ENCODE measurements at places on chromosomes 4 and X.
A peak's percentile ranks its signal among the peaks of the same experiment; 100 is the strongest.

DNA sequence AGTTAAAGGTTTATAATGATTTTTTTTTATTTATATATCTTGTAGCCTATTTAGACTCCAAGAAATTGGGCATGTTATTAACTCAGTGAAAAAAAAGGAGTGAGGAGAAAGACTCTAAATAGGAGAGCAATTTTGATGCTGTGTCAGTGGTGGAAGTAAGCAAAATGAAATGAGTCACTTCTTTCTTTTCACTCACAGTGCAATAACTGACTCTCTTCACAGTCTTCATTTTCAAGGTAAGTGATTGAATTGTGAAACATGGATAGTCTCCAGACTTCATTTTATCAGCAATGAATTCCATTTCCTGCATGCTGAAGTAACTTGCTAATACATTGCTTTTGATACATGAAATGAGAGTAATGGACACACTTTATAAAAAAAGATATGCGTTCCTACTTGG, 2271.5 kb downstream of the PCDH7 start:
- no peak for DNase-seq

DNA sequence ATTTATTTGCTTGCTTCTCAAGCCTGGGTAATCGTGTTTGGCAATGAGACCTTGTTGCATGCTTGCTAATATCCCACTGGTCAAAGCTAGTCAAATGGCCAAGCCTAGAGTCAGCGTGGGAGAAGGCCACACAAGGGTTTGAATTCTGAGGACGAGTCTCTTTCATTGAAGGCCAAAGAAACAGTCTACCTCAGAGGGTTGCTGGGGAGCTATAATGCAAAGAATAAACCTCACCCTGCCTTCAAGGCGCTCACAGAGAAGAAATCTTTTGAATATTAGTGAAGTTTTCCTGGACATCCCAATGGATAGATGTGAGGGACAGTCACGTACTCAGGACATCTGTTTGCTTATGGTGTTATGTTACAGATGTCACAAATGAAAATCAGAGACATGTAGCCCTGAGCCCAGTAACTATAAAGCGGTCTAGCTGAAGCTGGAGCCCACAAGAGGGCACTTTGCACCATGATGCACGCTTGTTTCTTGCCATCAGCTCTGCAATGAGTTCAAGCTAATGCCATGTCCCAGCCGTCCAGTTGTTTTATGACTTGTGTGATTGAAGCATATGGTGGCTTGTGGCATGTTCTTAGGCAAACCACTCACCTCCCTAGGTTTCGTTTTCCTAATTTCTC, 1.1 kb upstream of the TLR3 start:
- peak; percentile 18 for DNase-seq

DNA sequence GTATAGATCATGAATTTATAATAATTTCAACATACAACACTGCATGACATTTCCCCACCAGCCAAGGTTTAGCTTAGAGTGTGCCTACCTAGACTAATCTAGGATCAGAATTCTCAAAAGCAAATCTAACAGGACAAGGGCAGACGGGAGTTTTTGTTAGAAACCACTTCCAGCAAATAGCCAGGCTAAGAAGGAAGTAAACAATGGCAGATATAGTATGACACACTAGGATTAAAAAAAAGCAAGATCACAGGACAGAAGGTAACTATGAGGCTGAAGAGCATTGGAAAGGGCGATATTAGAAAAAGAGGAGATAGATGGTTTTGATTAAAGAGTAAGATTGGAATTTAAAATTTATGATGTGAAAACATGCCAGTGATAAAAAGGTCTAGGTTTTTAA, 124.8 kb downstream of the LRBA start:
- no peak for DNase-seq

- no peak for DNase-seq
Measured at GRCh38 chrX:107766470-107767150, 9.0 kb downstream of the TSC22D3 start.

DNA sequence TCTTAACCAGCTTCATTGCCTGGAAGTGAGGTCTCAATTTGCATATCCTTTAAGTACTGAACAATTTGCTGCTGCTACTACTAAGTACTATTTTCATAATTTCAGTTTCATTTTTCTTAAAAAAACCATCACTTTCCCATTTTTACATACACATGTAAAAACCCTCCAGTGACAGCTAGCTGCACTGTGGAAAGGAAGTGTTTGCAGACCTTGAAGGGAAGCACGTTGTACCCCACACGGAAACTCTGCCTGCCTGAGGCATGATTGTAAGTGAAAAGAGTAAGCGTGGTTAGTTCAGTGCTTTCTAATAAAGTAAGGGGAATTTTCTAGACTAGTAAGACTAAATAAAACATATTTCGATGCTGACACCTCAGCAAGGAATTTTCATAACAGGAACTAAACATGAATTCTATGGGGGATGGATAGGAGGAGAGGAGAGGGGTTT, 103.6 kb downstream of the RAPGEF2 start:
- peak; percentile 54 for DNase-seq

DNA sequence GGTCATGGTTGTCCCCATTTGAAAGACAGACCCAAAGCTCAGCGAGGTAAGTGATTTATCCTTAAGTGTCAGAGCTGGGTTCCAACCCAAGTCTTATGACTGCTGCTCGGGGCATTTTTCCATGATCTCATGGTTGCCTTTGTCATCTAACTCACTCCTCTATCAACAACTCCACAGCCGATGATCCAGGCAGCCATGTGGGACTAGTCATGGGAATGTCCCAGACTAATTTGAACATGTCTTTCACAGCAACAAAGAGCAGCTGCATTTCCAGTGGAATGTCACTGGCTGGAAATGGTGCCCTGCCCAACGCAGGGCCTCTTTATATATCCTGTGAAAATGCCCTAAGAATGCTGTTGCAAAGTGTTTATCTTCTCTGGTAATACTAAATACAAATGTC, 284.8 kb upstream of the PPARGC1A start:
- DNase-seq: no peak

DNA sequence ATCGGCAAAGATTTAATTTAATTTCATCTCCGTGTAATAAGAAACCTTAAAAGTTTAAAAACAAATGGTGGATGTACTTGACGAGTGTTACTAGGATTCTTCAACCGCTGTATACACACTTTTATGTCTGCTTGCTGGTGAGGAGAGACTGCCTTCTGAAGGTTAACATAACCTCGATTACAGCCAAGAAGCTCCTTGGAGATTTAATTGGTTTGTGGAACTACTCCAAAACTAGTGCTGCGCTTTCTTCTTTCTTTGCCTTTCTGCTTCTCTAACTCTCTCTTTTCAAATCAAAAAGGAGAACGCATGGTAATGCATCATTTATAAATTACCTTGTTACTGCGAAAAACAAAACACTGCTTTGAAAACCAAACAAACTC, 109.0 kb downstream of the ANTXR2 start:
- DNase-seq: no peak

DNA sequence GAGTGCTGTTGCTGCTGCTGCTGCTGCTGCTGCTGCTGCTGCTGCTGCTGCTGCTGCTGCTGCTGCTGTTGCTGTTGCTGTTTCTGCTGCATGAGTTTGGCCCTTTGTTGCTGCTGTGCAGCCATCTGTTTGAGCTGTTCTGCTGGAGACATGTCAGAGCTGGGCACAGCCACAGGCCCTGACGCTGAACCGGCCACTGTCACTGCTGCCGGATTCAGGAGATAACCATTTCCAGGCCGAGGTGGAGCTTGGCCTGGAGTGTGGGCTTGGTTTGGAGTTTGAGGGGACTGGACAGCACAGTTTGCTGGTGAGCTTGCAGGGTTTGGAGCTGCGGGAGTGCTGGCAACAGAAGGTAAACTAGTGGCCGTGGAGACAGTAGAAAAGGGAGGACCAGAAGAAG, 224.3 kb downstream of the MGST2 start:
- no peak for DNase-seq

DNA sequence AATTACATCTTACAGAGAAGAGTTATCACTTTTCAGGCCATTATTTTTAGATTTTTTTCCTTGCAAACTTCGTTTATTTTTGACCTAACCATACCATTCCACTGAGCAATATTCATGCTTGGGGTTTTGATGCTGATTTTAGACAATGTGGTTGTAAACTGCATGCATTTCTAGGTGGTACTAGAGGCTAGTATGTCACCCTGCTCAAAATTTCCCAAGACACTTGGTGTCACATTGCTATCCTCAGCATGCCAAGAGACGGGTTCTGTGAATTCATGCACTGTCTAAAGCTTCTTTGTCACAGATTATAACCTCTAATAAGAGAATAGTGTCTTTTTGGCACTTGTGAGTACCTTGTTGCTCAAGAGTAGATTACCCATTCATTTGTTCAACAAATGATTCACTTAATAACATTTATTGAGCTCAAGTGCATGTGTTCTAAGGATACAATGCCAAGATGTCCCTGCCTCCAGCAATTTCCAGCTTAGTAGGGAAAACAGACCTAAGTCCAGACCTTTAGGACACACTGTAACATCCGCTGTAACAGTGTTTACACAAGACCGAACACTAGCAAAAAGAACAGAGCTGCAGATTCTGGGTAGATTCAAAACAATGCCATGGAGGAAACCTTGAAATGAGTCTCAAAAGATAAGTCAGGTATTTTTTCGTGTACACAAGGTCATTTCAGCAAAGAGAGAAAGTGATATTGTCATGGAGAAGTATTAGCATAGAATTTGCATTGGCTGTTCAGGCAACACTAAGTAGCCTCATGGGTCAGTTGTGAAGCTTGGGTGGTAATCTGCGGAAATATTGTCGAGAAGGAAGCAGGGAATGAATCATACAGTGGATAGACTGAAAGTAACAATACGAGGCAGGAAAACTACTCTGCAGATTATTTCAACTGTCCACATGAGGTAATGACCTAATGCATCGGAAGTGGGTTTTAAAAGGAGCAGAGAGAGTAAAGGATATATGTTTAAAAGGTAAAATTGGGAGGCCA, 515.1 kb upstream of the ZFP42 start:
- no peak for DNase-seq

DNA sequence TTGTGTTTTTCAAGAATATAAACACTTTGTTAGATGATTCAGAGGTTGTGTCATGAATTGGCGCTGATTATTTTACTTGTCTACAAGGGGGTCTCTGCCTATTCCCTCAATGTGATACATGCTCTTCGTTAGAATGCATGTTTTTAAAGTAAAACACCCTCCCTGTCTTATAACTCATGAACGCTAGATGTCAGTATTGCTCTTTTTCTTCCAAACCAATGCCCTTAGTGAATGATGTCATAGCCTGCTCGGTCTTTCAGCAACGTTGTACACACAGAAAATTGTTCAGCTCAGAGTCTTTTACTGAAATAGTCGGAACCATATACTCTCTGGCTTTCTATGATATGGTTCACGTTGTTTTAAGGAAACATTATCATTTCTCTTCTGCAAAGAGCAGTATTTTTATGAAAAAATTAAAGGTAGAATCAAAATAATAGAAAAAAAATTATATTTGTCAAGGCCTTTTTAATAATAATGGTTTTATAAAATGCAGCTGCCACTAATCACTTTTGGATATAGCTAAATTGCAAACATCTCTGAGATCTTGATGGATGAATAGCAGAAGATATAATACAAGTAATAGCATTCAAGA, 292.9 kb downstream of the TLL1 start:
- no peak for DNase-seq

- DNase-seq: no peak
Measured at GRCh38 chr4:95439896-95440295, 108.9 kb downstream of the UNC5C start.
